ENCODE measurements at places on chromosomes 4 and X. TPM values are rescaled to one million over a fixed set of nuclear protein-coding genes. Genes with fewer than 3 reads are reported as not detected.

Gene PDGFC
- total RNA-seq = 24.5 TPM

DNA sequence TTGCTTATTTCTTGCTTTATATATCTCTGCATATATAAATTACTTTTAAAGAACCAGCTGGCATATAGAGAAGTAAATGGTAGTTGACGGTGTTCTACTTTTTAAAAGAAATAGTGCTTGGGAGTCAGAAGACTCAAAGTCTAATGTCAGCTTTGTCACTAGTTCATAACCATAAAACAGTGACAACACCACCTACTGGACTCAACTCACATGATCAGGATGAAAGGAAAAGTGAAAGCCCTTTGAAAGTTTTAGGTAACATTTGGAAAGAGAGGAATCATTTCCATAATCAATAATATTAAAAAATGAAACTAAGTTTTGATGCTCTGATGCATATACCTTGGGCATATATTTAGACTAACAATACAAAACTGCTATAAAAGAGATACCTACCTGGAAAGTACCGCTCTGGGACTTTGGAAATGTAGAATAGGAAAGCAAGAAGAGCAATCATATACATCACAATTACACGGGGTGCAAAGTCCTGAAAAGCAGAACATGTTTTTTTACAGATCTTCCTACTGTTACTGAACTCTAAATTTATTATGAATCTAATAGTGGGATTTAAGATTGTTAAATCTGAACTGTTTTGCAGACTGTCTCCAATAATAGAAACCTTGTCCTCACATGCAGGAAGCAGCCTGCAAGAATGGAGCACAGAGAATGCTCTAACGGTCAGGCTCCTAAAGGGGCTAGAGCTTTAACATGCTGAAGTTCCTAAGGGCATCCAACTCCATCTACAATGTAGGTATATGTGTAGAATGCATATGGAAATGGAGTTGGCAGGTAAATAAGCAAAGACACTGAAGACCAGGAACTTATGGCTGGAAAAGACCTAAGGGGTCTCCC, 15.6 kb downstream of the PAQR3 start:
- no peak for DNase-seq

GRCh38 chr4:147640331-147640730, 23.1 kb downstream of the TMEM184C start:
- DNase-seq = no peak

- no peak for DNase-seq
Observed at GRCh38 chrX:41045960-41046567, 39.2 kb upstream of the USP9X start.

DNA sequence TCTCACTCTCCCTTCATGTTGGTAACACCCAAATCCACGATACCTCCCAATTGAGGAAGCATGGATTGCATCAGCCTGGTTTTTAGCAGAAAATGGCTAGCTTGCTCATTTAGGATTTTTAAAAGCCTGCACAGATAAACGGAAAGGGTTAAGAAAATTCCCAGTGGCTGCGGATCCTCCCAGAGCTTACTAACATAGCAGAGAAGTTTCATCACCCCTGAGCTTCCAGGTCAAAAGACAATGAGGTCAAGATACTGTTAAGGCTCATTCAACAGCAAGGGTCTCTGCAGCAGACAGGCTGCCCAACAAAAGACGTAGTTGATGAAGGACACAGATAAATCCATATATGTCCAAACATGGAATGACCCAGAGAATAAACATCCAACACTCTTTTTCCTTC, 220.2 kb downstream of the ASMT start:
- no peak for DNase-seq

- DNase-seq = no peak
Observed at GRCh38 chr4:13559413-13559812, 15.1 kb upstream of the NKX3-2 start.

Gene CENPI
- 1.7 TPM for total RNA-seq

Gene FAM53A
- 8.0 TPM for total RNA-seq

Gene RAI2
- 11.2 TPM for total RNA-seq

Gene MAGEB1
- total RNA-seq = not detected

- no peak for DNase-seq
Observed at GRCh38 chrX:24498181-24498580, 33.1 kb downstream of the PDK3 start.

- no peak for DNase-seq
Observed at GRCh38 chr4:111632641-111633151, 512.6 kb upstream of the FAM241A start.

Gene HMX1
- not detected for total RNA-seq

GRCh38 chr4:84940960-84941359, 25.5 kb downstream of the WDFY3 start:
- no peak for DNase-seq

- no peak for DNase-seq
Observed at GRCh38 chr4:159062381-159062780, 40.5 kb upstream of the RAPGEF2 start.

Gene ATP2B3
- not detected for total RNA-seq

All from suprapubic skin (tissue), 4 donors.